Stimulated activated CD4-positive, alpha-beta T cell treated with anti-CD3 and anti-CD28 coated beads, Interleukin-1b, Interleukin-23, amount 100 ng/mL, for 1 hour (primary cell): ENCODE measurements at places on chromosomes 5 and 9.
A peak's percentile ranks its signal among the peaks of the same experiment; 100 is the strongest.

GRCh38 chr9:16154521-16155078, 601.8 kb downstream of the CCDC171 start:
- no peak for DNase-seq

DNA sequence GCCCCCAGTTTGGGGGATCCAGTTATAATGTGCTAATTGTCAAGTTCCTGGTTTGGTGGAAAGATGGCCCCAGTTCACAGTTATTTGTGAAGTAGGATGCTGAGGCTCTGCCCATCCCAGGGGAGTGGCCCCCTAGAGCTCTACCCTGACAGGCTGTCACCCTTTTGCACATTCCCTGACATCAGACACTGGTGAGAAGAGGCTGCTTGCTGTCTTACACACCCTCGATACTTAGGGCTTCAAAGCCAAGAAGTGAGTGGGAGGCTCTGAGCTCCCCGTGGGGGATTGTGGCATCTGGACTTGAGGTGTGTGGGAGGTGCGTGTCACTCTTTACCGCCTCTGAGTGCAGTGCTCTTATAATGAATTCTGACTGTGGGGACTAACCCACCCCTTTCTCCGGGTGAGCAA, 168.5 kb downstream of the DOCK2 start:
- no peak for DNase-seq

- no peak for DNase-seq
Measured at GRCh38 chr5:32708949-32709348, 2.2 kb upstream of the NPR3 start.

GRCh38 chr9:133787754-133788025, 49.5 kb upstream of the SARDH start:
- no peak for DNase-seq

- no peak for DNase-seq
Measured at GRCh38 chr9:2723376-2724065, 6.2 kb downstream of the KCNV2 start.

GRCh38 chr9:14179449-14179848, 134.5 kb downstream of the NFIB start:
- no peak for DNase-seq

DNA sequence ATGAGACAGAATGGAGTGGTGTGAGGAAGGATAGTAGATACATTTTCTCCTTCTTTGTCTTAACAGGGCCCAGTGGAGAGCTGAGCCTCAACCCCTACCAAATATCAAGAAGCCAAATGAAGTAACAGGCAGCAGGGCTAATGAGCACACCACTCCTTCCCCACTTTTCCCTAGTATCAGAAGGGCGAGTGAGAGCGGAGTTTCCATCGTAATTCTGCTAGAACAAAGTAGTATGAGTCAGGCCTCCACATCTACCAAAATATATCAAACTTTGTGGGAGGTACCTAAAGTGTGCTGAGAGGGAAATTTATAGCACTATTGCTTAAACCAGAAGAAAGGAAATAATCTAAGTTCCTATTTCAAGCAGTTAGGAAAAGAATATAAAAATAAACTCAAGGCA, 769.0 kb upstream of the RGMB start:
- DNase-seq: no peak

DNA sequence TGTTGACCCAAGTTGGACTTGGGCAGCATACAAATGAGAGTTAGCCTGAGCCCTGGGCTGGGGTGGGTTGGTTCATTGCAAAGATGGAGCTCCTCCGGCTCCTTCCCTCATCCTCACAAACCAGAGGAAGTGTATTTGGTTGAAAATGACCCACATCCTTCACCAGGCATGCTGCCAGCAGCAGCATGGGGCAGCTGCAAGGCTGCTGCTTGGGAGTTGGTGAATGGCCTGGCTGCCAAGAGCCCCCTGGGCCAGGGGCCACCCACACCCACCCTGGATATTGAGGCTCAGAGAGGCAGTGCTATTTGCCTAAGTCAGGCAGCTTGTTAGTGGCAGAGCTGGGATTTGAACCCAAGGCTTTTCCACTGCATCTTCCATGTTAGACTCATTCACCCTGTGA, 29.5 kb downstream of the PPARGC1B start:
- no peak for DNase-seq

GRCh38 chr9:88996921-88997235, 5.6 kb downstream of the S1PR3 start:
- DNase-seq: no peak

GRCh38 chr9:582775-583174, 258.7 kb upstream of the DMRT1 start:
- DNase-seq: no peak

DNA sequence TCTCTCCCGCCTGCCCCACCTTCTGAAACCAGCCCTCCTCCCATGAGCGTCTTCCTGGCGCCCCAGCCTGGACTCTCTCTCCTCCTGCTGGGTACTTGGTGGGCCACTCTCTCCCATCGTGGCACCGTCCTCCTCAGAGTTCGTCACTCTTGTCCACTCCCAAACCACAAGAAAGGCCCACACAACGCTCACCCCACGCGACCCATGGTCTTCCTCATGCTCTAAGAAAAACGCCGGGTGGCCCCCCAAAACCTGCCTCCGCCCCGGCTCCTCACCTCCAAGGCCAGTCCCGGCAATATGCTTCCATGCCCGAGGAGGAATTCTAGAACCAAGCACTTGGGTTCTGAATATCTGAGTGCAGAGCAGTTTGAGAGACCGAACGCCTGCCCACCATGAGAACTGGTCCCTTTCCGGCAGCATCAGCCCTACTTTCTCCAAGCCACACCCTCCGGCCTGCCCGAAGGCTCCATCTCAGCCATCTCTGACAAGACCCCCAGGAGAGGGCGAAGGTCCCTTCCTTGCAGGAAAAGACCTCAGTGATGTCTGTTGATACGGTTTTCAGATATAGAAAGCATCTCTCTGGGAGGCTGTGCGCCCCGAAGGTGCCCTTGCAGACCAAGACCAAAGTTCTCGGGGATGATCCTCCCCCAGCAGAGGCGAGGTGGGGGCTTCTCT, 15.0 kb downstream of the SLC6A3 start:
- no peak for DNase-seq

- DNase-seq: no peak
Measured at GRCh38 chr5:14025569-14026286, 81.2 kb upstream of the DNAH5 start.

GRCh38 chr5:94361161-94361560, 257.2 kb downstream of the KIAA0825 start:
- no peak for DNase-seq

- DNase-seq: no peak
Measured at GRCh38 chr5:145543968-145544367, 291.2 kb downstream of the PRELID2 start.

DNA sequence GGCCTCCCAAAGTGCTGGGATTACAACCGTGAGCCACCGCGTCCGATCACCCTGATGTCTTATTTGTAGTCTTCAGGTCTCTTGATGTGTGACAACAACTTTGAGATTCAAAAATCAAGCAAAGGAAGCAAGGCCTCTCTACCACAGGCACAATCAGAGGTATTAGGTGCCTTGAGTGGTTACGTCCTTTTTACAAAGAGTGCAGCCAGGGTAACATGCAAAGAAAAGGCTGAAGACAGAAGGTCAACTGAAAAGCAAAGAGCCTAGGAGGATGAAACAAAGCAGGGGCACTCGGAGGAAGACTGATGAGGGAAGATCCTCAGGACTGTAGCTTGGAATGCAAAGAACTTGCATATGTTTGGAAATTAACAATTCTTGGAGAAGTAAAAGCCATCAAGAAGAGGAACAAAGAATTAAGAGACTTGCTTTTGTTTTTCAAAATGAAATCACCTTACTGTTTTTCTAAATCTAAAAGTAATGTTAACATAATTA, 362.1 kb downstream of the EBF1 start:
- no peak for DNase-seq

GRCh38 chr5:57193757-57194413, 20.0 kb downstream of the GPBP1 start:
- DNase-seq: no peak

DNA sequence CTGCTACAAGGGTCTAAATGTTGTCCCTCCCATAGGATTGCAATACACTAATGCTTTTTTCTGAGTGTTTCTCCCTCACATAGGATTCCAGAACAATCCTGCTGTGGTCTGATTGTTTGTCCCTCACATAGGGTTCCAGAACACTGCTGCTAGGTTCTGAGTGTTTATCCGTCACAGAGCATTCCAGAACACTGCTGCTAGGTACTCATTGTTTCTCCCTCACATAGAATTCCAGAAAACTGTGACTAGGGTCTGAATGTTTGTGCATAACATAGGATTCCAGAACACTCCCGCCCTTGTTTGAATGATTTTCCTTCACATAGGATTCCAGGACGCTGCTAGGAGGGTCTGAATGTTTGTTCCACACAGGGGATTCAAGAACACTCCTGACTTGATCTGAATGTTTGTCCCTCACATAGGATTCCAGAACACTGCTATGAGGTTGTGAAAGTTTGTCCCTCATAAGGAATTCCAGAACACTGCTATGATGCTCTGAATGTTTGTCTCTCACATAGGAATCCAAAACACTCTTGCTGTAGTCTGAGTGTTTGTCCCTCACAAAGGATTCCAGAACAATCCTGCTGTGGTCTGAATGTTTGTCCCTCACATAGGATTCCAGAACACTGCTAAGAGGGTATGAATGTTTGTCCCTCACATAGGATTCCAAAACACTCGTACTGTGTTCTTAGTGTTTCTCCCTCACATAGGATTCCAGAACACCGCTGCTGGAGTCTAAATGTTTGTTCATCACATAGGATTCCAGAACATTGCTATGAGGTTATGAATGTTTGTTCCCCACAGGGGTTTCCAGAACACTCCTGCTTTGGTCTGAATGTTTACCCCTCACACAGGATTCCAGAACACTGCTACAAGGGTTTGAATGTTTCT, 213.5 kb downstream of the FOXD4L6 start:
- no peak for DNase-seq

GRCh38 chr9:79570448-79571308, 1.1 kb upstream of the TLE4 start:
- DNase-seq: peak; percentile 9

DNA sequence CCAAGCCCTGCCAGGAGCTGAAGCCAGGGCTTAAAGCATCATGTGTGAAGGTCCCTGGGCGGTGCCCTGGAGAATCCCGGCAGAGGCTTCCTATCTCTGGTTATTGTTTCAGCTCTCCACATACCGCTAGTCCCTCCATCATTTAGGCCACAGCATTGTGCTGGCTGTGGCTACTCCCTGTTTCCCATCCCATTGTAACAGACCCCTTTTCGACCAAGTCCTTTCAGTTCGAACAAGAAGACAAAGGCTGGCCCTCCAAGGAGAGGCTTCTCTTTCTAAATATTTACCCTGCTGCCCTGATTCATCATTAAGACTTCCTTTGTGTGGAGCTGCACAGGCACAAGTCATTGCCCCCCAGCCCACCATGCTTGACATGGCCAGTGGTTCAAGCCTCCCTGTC, 41.6 kb downstream of the NEUROG1 start:
- DNase-seq: no peak

GRCh38 chr9:34578241-34579103, 11.1 kb downstream of the CNTFR start:
- DNase-seq: no peak

DNA sequence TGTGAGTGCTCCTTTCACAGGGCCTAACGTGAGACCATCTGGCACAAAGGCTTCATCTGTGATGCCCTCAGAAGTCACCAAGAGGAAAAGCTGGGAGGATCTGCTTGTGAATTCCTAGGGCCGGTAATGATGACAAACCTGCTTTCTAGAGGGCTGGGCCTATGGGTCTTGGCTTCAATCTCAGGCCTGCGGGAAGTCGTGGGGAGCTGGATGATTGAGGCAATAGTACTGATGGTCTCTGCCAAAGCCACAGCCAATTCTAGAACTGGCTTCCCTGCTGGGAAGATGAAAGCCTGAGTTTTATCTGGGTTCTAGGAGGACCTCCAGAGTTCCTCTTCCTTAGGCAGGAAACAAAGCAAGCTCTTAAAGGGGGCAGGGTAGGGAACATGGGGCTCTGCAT, 102.7 kb downstream of the TMEM215 start:
- no peak for DNase-seq

DNA sequence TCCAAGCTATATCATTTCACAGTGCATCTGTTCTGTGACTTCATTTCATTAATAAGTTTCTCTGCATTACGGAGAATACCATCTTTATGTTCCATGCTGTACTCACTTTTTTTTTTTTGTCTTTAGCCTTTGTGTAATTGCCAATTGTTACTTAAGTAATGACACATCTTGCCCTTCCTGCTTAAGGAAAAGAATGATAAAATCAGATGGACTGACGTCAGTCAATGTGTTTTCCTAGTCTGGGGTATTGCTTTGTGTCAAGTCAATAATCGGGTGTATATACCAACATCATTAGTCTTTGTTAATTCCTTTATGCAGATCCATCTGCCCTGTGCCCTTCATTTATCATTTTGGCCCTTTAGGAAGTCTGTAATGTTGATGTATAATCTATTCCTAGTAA, 133.5 kb downstream of the CD180 start:
- DNase-seq: no peak

- no peak for DNase-seq
Measured at GRCh38 chr9:110877374-110877773, 160.9 kb downstream of the LPAR1 start.

DNA sequence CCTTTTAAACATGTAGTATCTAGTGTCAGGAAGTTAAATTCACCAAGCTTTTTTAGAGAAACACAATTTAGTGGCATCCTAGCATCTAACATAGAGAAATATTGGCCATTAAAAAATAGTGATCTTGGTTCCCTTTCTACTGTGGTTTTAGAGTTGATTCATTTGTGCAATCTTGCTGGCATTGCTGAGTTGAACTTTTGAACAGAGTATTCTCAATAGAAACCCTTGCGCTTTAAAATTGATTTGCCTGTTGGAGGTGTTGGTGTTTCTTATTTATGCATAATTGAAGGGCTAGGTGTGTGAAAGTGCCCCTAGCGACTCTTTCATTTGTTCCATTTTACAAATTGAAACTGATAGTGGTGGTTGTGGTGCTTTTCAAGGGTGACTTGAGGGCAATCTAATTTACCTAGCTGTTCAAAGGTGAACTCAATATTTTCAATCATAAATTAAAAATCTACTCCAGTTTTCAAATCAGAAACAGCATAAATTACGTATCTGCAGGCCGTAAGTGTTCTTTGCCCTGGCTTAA, 73.0 kb upstream of the MPDZ start:
- no peak for DNase-seq
